ENCODE measurements at places on chromosomes 7 and 10. TPM values are rescaled to one million over a fixed set of nuclear protein-coding genes. Genes with fewer than 3 reads are reported as not detected.

HTR7 gene
- total RNA-seq: 0.44 TPM

SPDYE6 gene
- not detected for total RNA-seq

DNA sequence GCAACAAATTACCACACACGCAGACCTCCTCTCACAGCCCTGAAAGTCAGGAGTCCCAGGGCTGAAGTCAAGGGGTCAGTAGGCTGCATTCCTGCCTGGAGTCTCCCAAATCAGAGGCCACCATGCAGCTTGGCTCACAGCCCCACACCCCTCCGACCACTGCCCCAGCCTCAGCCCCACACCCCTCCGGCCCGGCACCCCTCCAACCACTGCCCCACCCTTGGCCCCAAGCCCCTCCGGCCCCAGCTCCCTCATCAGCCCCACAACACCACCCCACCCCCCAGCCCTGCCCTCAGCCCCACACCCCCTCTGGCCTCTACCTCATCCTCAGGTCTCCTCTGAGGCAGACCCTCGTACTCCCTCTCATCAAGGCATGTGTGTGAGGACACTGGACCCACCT lies 85.7 kb downstream of the DIP2C start:
- H3K27ac ChIP-seq: no peak overlapping the region
- H3K36me3 ChIP-seq: no peaks in the 10 kb centered on the region
- DNase-seq: no peak
- peaks cover 12% of the 10 kb centered on the region for H3K4me1 ChIP-seq

ACBD5 gene
- 20.0 TPM for total RNA-seq

GRCh38 chr7:118259115-118259514 lies 34.6 kb downstream of the ANKRD7 start:
- no peak overlapping the region for H3K27ac ChIP-seq
- H3K36me3 ChIP-seq: no peaks in the 10 kb centered on the region
- no peak overlapping the region for H3K4me3 ChIP-seq

DNA sequence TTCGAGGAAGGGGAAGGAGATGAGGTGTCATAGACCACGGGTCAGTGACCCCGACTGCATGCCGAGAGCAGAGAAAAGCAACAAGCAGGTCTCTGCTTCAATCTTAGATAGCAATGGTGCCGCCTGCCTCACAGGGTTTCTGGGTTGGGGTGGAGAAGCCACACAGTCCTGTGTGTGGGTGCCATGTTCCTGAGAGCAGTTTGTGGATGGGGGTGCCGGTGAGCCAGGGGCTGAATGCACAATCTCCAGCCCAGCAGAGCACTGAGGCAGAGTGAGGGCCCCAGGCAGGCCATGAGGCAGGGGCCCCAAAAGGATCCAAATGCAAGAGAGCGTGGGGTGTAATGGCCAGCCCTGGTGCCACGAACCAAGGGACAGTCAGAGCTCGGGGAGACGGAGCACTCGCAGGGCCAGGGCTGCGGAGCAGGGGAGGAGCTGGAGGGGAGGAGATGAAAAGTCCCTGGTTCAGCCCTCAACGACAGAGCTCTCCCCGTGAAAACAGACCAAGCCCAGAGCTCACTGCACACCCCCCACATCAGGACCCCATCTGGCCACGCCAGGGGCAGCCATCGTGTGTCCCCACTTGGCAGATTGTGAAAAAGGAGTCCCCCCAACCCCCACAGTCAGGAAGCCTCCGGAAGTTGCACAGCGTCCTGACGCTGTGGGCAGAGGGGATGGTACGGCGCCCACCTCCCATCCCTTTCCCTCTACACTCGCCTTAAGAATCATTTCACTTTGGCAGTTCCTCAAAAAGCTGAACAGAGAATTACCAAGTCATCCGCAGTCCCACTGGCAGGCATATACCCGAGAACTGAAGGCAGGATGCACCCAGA lies 19.9 kb downstream of the WDR86 start:
- no peak overlapping the region for H3K4me3 ChIP-seq
- no peak overlapping the region for H3K27ac ChIP-seq
- no peak for DNase-seq
- no peaks in the 10 kb centered on the region for H3K4me1 ChIP-seq
- H3K27me3 ChIP-seq: no peaks in the 10 kb centered on the region

DNA sequence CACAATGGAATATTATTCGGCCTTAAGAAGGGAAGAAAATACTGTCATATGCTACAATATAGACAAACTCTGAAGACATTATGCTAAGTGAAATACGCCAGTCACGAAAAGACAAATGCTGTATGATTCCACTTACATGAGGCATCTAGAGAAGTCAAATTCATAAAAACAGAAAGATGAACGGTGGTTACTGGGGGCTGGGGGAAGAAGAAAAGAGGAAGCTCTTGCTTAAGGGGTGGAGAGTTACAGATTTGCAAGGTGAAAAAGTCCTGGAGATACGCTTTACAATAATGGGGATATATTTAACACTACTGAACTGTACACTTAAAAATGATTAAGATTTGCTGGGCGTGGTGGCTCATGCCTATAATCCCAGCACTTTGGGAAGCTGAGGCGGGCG lies 49.0 kb downstream of the PSMC2 start:
- no peaks in the 10 kb centered on the region for H3K36me3 ChIP-seq
- DNase-seq: no peak
- no peak overlapping the region for H3K4me3 ChIP-seq
- H3K27me3 ChIP-seq: no peaks in the 10 kb centered on the region
- H3K27ac ChIP-seq: no peak overlapping the region

COL17A1 gene
- total RNA-seq: under 0.01 TPM

DNA sequence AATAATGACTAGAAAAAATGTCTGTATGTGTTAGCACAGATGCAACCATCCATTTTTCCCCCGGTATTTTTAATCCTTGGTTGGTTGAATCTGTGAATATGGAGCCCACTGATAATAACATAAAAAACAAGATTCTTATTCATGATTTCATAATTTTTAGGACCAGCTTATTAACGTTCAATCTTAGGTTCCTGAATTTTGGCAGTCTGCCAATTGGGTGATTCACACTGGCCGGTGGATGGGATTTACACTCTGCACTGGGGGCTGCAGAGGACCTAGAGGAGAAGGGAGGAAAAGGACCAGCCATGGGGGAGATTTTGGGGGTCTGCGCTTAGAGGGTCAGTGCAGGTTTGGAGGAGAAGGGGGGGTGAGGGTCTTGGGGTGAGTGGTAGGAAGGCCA lies 327.9 kb downstream of the ACTR3B start:
- H3K27me3 ChIP-seq: no peaks in the 10 kb centered on the region
- no peak overlapping the region for H3K4me3 ChIP-seq
- DNase-seq: no peak
- no peak overlapping the region for H3K27ac ChIP-seq

DNA sequence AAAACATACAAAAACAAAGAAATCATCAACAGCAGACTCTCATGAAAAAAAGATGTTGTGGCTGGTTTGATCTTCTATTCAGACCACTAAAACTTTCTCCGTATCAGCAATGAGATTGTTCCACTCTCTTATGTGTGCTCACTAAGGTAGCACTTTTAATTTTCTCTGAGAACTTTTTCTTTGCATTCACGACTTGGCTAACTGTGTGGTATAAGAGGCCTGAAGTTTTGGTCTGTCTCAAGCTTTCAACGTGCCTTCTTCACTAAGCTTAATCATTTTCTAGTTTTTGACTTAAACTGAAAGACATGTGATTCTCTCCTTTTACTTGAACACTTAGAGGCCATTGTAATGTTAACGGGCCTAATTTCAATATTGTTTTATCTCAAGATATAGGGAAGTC lies 1231.6 kb downstream of the SORCS3 start:
- no peak overlapping the region for H3K27ac ChIP-seq
- H3K4me1 ChIP-seq: no peaks in the 10 kb centered on the region
- H3K36me3 ChIP-seq: no peaks in the 10 kb centered on the region
- no peak for DNase-seq
- no peaks in the 10 kb centered on the region for H3K27me3 ChIP-seq

DNA sequence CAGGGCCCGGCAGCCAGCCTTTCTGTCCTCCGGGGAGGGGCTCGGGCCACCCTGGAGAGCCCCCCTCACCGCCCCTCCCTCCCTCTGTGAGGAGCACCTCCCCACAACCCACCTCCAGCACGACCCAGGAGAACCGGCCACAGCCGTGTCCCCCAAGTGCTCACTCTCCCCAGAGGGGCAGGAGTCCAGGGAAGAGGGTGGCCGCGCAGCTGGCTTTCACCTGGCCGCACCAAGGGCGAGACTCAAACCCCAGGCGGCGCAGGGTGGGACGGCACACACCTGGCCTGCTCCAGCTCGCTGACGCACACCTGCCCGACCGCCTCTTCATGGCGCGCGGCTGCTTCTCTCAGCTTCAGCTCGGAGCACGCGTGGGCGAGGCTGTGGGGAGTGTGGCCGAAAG lies 73.4 kb downstream of the CFAP46 start:
- DNase-seq: peak; percentile 5
- H3K27ac ChIP-seq: no peak overlapping the region
- no peaks in the 10 kb centered on the region for H3K4me1 ChIP-seq
- H3K27me3 ChIP-seq: peaks cover 6% of the 10 kb centered on the region
- no peak overlapping the region for H3K4me3 ChIP-seq

ADAP1 gene
- total RNA-seq: 39.3 TPM

DNA sequence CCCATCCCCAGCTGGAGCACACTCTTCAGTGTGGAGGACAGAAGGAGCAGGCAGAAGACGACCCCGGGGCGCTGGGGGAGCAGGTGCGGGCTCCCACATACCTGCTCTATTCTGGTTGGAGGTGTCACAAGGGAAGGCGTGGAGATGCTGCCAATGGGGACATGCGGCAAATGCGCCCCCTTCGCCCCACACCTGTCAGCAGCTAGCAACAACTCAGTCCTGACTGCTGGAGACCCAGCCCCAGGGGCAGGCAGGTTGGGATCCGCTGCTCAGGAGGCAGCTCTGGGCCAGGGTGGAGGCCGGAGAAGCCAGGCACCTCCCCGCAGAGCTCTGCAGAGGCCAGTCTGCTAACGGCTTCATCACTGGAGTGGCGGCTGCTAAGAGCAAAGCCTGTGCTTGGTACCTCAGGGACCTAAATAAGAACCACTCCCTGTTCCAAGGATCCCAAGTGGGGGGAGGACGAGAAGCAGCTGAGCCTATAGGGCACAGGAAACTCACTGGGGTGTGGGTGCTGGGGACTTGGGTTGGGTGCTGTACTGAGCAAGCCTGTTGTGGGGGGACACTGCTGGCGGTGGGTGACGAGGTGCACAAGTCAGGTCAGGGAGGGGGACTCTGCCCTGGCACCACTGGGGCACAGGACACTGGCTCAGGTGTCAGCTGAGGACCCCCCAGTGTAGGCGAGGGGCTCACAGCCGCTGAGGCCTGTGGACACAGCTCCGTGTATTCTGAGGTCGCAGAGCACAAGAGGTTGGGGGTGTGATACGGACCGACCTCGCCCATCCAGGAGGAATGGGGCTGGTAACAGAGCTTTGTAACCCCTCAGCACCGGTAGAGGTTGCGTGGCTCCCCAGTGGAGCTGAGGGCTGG lies 19.2 kb upstream of the GPR146 start:
- H3K4me3 ChIP-seq: no peak overlapping the region
- no peak for DNase-seq
- H3K4me1 ChIP-seq: no peaks in the 10 kb centered on the region
- H3K27me3 ChIP-seq: no peaks in the 10 kb centered on the region
- no peaks in the 10 kb centered on the region for H3K36me3 ChIP-seq

GRCh38 chr10:48948470-48949037 lies 8.9 kb upstream of the LRRC18 start:
- H3K27ac ChIP-seq: no peak overlapping the region

DNA sequence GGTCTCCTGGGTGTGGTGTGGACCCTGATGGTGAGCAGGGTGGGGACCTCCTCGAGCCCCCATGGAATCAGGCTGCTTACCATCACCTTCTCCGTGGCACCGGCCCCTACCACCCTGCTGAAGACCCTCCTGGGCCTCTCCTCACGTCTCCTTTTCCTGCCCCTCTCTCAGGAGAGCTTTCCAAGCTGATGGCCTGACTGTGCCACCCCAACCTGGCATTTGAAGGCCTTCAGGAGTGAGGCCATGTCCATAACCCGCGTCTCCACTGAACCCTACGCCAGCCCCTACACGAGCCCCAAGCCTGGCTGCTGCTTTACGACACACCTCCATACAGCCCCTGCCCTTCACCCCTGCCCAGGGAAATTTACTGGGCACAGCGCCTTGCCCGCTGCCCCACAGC lies 55.4 kb downstream of the ZRANB1 start:
- no peaks in the 10 kb centered on the region for H3K36me3 ChIP-seq
- H3K4me3 ChIP-seq: no peak overlapping the region
- peaks cover 3% of the 10 kb centered on the region for H3K4me1 ChIP-seq
- H3K27ac ChIP-seq: no peak overlapping the region
- no peaks in the 10 kb centered on the region for H3K27me3 ChIP-seq
- no peak for DNase-seq

GBX1 gene
- not detected for total RNA-seq

GRCh38 chr7:156034397-156034796 lies 222.1 kb upstream of the SHH start:
- no peaks in the 10 kb centered on the region for H3K36me3 ChIP-seq
- H3K4me3 ChIP-seq: no peak overlapping the region
- H3K27ac ChIP-seq: no peak overlapping the region

KNDC1 gene
- 3.9 TPM for total RNA-seq

GRCh38 chr10:9103301-9103700 lies 1048.8 kb downstream of the GATA3 start:
- H3K27ac ChIP-seq: no peak overlapping the region
- H3K4me3 ChIP-seq: no peak overlapping the region
- no peaks in the 10 kb centered on the region for H3K27me3 ChIP-seq
- H3K4me1 ChIP-seq: no peaks in the 10 kb centered on the region

DNA sequence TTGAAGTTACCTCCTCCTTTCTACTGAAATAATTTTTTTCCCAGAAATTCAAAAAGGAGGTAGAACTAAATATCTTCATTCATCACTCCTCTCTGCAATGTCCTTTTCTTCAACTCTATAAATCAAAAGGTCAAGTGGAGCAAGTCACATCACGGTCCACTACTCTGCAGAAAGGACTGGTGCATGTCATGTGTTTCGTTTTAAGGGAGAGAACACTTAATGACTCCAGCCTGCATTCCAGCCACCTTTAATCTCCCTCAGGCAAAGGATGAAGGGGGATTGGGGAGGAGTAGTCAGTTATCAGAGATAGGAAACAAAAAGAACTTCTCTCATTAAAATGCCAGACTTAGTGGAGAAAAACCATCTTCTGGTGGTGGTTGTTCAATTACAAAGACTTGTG lies 78.9 kb downstream of the ANK3 start:
- no peak overlapping the region for H3K4me3 ChIP-seq
- peaks cover 11% of the 10 kb centered on the region for H3K4me1 ChIP-seq
- H3K36me3 ChIP-seq: no peaks in the 10 kb centered on the region
- no peaks in the 10 kb centered on the region for H3K27me3 ChIP-seq
- no peak overlapping the region for H3K27ac ChIP-seq

GRCh38 chr10:103732339-103733044 lies 122.9 kb downstream of the SH3PXD2A start:
- H3K36me3 ChIP-seq: no peaks in the 10 kb centered on the region
- no peak overlapping the region for H3K4me3 ChIP-seq
- H3K27ac ChIP-seq: peak overlapping the region; percentile 52
- peaks cover 40% of the 10 kb centered on the region for H3K4me1 ChIP-seq
- no peak for DNase-seq

DNA sequence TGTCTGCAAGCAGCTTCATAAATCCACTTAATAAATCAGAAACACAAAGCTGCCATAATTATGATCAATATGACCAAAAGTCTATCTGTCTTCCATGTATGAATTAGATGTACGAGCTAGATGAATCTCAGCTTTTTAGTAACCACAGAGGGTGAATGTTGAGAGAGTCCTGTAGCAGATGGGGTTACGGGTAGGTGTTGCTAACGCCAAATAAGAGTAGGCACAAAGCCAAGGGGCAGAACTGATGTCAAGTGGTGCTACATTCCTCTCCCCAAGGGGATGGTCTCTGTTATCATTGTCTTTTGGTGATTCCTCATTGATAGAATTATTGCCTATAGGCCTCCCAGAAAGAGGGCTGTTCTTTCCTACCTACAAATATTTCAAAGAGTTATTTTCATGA lies 257.8 kb downstream of the PCLO start:
- H3K27ac ChIP-seq: no peak overlapping the region
- no peaks in the 10 kb centered on the region for H3K36me3 ChIP-seq
- no peaks in the 10 kb centered on the region for H3K4me1 ChIP-seq
- no peak overlapping the region for H3K4me3 ChIP-seq
